AG10803 (cell line): ENCODE measurements at places on chromosomes 12 and 14.

- DNase-seq = no peak
Observed at GRCh38 chr14:74545386-74545785, 51.8 kb downstream of the ISCA2 start.

- DNase-seq = peak; percentile 56
Observed at GRCh38 chr12:10562306-10562933, 51.0 kb downstream of the MAGOHB start.

- DNase-seq = no peak
Observed at GRCh38 chr14:83583201-83583600, 1946.7 kb upstream of the FLRT2 start.

DNA sequence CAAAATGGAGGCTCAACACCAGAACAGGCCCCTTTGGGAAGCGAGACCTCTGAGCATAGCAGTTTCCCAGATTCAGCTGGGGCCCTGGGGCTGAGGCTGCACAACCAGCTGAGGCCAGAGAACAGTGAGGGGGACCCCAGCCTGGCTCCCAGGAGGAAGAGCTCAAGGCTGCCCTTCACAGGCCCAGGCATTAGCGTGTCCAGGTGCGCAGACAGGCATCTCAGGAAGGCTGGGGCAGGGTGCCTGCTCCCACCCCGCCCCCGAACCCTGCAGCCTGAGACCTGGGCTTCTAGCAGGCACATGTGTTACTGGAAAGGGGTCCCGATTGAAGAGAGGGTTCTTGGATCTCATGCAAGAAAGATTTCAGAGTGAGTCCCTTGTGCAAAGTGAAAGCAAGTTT is 27.2 kb downstream of the CALM1 start:
- no peak for DNase-seq

DNA sequence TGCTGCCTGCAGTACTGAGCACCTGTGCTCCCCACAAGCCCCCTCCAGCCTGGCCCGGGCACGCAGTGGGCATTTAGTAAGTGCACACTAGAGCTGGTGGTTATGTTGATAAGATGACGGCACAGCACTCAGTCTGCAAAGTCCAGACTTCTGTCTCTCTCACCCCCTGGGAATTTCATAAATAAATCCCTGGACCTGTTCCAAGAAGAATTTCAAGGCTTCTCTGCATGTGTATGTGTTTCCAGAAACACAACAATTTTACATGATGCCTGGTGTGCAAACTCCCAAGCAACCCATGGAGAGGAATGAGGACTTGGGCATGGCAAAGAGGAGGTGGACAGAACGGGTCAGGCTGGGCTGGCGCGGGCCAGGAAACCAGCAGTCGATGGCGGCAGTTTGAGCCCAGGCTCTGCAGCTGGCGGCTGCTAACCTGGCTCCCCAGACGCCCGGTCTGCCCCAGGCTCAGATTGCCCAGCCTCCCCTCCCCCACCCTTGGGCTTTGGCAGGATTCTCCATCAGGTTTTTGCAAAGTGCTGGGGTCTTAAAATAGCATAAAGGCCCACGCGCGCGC is 10.4 kb upstream of the ACVR1B start:
- peak; percentile 13 for DNase-seq

DNA sequence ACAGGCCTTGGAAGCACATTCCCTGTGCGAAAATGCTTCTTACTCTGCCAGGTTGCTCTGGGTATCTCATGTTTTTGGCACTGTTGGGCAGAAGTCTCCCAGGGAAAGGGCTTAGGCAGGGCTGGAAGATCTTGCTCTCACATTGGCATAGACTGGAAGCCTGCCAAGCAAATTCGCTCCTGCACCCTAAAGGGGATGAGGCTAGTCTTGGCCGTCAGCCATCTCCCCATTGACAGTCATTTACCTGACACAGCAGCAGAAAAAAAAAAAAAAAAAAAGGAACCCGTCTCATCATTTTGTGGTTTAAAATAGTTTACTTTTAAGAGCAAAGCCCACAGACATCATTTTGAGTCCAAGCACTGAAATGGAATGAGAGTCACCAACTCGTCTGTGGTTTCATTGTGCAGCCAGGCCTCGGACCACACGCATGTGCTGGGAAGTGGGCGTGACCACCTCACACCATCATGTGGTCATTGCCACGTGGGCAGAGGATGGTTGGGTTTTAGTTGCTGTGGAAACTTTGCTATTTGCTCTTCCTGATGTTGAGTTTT is 84.8 kb downstream of the NRXN3 start:
- DNase-seq = peak; percentile 23

DNA sequence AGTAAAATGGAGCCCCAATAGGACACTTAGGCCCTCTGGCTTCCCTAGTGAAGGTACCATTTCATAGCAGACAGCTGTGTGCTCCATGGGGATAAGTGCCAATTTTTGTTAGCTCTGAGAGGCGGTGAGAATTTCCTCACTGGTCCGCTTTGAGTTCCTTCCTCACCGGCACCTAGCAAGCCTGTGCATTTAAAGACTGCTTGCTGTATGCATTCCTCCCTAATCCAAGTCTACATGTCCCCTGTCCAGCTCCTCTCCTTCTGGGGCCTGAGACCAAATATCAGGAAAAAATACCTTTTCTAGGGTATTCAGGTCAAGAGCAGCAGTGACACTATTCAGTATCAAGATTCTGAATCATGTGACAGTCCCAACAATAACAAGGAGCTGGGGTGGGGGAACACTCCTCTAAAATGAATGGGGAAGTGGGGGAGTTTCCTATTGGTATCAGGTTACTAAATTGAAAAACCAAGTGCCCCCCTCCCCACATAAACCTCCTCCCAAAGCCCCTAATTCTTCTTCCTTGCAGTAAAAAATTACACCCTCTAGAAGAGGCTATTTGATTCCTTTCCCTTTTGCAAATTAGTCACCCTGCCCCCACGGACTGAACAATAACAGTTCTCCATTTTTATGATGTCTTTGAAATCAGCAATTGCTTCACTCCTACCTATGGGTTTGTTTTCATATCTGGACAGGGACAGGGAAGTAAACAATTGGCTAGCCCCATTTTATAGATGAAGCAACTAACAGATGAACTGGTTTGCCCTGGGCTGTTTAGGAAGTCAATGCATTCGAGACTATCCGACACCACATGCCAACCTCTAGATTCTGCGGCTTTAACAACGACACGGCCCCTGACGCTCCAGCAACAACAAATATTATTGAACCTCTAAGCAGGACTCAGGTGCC is 28.9 kb downstream of the BCL11B start:
- DNase-seq = no peak

- no peak for DNase-seq
Observed at GRCh38 chr14:102485693-102486512, 23.7 kb downstream of the ANKRD9 start.

GRCh38 chr12:106919910-106920544 is 35.7 kb upstream of the TMEM263 start:
- DNase-seq = peak; percentile 50

- peak; percentile 15 for DNase-seq
Observed at GRCh38 chr12:45402288-45402687, 186.4 kb downstream of the ANO6 start.

GRCh38 chr12:9796971-9797370 is 30.3 kb upstream of the KLRF1 start:
- no peak for DNase-seq

GRCh38 chr12:123712780-123713319 is 697 bp downstream of the ATP6V0A2 start:
- DNase-seq = no peak

DNA sequence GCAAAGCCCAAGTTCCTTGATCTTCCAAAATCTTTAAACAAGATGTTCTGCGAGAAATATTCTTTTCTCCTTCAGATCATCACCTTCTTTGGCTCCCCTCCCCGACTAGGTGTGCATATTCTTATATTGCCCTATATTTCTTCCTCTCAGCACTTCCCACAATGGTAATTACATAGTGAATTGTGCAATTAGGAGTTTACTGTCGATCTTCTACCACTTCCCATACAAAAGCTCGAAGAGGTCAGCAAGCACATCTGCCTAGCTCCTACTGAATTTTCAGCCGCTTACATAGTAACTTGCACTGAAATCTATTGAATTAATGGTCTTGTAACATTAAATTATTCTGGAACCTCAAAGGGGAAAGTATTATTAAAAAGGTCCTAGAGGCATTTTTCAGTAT is 16.7 kb downstream of the OSBPL8 start:
- DNase-seq = no peak

DNA sequence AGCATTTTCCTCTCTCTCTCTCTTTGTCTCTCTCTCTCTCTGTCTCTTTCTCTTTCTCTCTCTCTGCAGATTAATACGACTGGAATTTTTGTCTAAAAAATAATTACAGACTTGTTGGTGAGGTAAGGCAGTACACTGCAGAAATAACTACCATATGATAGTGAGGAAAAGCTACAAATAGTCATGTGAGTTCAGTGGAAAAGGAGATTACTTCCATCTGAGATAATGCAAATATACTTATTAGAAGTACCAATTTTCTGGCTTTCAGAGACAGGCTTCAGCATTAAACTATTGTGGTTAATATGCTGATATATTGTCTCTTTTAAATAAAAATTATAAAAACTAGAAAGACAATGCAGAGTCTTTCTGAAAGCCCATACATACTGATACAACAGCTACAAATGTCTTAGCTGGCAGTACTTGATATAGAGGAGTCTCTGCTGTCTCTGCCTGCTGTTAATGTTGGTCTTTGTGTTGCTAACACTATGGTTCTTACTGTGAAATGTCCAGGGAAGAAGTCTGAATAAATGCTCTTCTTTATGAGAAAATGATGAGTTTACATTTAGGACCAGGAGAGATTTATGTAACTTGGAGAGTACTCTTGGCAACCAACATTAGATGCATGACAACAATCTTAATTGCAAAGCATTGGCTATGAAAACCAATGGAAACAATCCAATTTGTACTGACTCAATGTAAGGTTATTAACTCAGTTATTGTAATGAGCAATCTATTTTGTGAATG is 167.0 kb downstream of the LRFN5 start:
- DNase-seq = no peak

GRCh38 chr12:118635276-118635675 is 258.9 kb downstream of the SUDS3 start:
- DNase-seq = no peak

DNA sequence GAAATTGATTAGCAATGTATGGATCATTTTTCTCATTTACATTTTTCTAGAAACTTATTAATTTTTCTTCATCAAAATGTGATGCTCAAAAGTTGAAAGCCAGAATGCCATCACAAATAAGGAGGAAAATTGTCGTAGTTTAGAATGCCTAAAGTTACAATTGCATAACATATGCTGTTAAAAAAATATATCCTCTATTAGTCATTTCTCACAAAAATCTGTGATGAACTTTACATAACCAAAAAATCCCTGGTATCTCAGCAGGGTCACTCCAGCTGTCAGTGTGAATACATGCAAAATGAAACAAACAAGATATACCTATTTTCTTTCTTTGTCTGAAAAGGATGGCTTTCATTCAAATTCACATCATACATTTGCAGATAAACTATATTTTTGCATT is 358.9 kb downstream of the PAWR start:
- DNase-seq = peak; percentile 15

- DNase-seq = no peak
Observed at GRCh38 chr12:91913124-91913523, 232.5 kb downstream of the BTG1 start.

DNA sequence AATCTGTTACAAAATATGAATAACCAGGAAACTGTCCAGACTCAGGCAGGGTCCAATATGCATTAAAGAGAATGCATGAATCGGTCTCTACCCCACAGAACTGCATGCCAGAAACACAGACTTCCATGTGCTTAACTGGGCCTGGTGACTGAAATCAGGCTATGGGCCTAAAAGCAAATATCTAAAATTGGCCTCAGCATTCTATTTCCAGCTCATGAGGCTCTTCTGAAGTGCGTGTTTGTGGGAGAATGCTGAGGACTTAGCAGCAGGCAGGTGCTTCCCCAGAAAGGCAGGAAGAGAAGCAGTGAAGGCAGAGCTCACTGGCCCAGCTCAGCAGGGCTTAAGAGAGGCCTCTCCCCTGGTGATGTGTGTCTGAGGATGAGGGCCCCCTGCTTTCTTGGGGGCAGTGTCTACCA is 48.5 kb downstream of the ADGRD1 start:
- no peak for DNase-seq

- peak; percentile 74 for DNase-seq
Observed at GRCh38 chr14:58107947-58108552, 44.0 kb downstream of the ARMH4 start.

DNA sequence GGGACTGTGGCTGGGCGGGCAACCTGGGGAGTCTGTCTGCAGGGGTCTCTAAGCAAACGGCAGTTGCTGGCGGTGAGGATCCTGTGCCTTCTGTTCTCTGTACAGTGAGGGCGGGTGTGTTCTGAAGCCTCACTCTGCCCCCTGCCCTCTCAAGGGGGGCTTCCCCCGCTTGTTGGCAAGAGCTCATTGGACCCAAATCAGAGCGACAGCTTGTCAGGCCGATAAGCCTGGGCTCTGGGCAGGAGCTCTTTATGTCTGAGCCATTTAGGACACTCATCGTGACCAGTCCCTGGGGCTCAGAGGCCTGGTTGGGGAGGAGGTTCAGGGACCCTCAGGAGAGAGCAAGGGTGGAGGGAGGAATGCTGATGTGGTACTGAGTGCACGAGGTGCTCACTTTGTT is 136.0 kb downstream of the TSPAN9 start:
- no peak for DNase-seq

- DNase-seq = no peak
Observed at GRCh38 chr14:23431486-23431885, 4.0 kb downstream of the MYH7 start.

GRCh38 chr12:49527361-49528130 is 11.3 kb upstream of the KCNH3 start:
- no peak for DNase-seq

DNA sequence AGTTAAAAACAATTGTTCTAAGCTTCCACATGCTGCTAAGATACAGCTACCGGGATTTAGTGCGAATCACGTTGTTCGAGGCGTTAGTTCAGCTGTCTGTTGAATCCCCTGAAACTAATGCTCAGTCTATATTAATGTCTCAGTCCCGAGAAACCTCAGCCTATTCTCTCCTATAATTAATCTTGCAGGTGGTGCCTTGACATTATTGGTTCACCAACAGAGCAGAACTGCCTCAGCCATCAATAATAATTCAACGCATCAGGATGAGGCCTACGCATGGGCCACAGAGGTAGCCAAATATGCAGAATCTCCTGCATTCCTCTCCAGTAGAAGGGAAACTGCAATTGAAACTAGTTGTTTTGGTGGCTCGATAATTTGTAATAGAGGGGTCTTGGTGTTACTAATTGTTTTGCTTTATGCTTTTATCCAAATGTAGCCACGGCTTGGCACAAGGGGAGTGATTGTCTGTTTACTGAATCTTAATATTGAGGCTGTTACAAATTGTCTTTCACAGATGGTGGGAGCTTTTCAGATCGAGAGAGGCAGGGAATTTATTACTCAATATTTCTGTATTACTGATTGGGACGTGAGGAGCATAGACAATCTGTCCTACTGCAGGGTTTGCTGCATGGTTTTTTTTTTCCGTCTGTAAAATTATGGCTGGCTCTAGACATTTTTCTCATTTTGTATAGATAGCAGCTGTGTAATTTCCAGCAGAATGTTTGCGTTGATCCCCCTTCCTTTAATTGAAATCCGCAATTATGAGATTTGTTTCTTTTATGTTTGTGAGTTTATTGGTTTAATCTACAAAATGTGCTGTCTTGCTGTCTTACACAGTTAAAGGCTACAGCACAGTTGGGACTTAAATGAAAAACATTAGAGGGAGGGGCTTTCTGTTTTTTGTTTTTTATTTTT is 1036.5 kb upstream of the NOVA1 start:
- no peak for DNase-seq

GRCh38 chr14:24432259-24433131 is 2.7 kb downstream of the KHNYN start:
- no peak for DNase-seq

- DNase-seq = no peak
Observed at GRCh38 chr14:73424453-73424852, 33.9 kb downstream of the NUMB start.

- DNase-seq = peak; percentile 4
Observed at GRCh38 chr14:53226553-53226952, 73.4 kb upstream of the DDHD1 start.

GRCh38 chr12:62523619-62524018 is 57.0 kb downstream of the MON2 start:
- DNase-seq = no peak
